ENCODE measurements at places on chromosomes 1 and 21. TPM values are rescaled to one million over a fixed set of nuclear protein-coding genes. Genes with fewer than 3 reads are reported as not detected.

OR2T11 gene
- total RNA-seq = not detected

ELAPOR1 gene
- 32.7 TPM for total RNA-seq

ITSN1 gene
- total RNA-seq = 4.5 TPM

DNA sequence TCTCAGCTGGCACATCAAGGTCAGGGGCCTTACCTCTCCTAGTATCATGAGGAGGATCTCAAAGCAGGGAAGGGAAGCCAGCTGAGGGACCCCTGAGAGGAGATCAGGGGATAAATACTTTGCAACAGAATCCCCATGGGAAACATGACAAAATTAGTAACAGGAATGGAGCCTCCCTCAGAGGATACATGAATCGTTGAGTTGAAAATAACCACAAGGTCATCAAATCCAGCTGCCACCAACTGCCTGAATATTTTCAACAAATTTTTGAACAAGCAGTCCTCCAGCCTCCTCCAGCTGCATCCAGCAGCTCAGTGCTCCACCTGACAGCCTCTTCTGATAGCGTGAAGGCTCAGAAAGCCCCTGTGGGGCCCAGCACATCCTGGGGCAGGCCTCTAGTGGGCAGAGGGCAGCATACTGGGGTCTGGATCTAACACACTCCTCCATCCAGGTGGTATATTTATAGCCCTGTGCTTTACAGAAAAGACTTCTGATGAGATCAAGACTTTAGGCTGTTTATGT lies 404.3 kb downstream of the NTNG1 start:
- no peaks in the 10 kb centered on the region for H3K4me1 ChIP-seq
- DNase-seq = no peak
- peaks cover 1% of the 10 kb centered on the region for H3K27me3 ChIP-seq
- no peak overlapping the region for H3K4me3 ChIP-seq
- no peaks in the 10 kb centered on the region for H3K36me3 ChIP-seq
